ENCODE measurements at places on chromosomes 3 and 15. TPM values are rescaled to one million over a fixed set of nuclear protein-coding genes. Genes with fewer than 3 reads are reported as not detected.

DNA sequence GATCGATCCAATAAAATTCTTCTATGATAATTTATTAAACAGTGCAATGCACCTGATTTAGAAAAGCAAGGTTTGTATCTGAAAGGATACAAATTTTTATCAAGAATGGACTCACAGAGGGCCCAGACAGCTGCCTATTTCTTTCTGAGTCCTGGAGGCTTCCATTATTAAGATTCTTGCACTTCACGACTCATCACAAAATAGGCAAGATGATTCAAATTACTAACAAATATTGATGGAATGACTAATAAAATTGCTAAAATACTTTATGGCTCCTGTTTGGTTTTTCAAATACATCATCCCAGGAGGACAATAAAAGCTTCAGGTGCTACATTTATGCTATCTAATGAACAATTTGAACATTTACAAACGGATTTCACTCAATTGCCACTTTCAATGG lies 483.0 kb upstream of the AGTR1 start:
- DNase-seq, result no peak

DNA sequence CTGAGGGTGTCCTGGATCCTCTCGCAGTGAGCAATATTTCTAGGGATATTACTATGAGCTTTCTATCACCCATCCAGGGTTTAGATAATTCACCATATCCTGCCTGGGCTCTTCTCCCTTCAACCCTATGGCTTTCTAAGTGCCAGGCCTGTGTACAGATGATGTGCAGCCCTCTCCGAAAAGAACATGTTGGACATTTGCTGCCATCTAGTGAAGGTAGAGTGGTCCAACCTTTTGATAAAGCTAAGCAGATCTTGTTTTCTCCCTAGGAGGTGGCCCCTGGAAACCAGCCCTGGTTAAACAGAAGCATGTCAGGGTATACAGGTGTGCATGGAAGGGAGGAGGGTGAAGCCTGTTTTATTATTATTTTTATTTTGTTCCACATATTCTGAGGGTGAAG lies 27.9 kb upstream of the SCN10A start:
- DNase-seq, result no peak

Gene CNOT10
- 33.6 TPM for polyA plus RNA-seq

- DNase-seq, result no peak
Observed at GRCh38 chr3:102536456-102536855, 101.6 kb downstream of the ZPLD1 start.

- no peak for DNase-seq
Observed at GRCh38 chr3:123373474-123373987, 75.4 kb downstream of the ADCY5 start.

DNA sequence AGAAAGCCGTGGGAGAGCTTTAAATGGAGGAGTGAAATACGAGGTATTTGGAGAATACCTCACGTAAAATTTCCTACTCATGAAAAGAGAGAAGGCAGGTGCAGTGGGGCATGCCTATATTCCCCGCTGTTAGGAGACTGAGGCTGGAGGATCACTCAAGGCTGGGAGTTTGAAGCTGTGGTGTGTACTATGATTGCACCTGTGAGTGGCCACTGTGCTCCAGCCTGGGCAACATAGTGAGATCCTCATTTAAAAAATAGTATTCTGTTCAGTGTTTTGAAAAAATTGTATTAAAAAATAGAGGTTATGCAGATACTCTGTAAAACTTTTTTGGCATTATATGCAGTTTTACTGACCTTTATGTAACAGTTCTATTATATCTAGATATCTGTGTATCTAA lies 20.0 kb downstream of the UBE2E1 start:
- DNase-seq, result no peak

- DNase-seq, result no peak
Observed at GRCh38 chr3:194450341-194450740, 36.5 kb downstream of the ATP13A3 start.

- DNase-seq, result no peak
Observed at GRCh38 chr3:114632757-114633424, 339.1 kb downstream of the TIGIT start.

DNA sequence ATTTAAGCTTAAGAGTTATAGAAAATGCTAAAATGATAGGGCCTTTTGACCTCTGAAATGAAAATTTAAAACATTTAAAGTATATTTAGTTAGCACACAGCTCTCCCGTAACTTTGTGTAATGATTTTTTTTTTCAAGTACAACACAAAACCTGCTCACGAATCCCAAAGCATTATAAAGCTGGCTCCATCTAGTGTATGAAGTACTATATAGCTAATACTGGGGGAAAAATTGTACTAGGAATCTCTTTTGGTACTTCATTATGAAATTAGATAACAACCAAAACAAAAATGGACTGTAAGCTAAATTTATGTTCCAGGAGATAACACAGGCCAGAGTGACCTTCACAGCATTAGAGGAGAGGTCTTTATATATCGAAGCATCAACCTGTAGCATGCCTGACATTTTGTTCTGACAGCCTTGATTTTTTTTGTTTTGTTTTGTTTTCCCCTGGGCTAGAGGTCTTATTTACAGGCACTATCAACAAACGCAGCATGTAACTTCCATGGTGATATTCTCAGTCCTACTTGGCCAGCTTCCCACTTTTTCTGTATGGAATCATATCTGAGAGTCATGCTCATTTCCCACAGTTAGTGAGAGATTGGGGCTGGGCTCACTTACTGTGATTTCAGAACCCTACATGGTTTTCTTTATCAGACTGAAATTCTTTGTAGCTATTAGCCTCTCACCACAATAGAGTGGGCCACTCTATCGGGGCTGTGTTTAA lies 116.3 kb downstream of the MITF start:
- DNase-seq, result no peak

GRCh38 chr3:108662142-108662738 lies 72.7 kb downstream of the DZIP3 start:
- DNase-seq, result peak; percentile 77

- no peak for DNase-seq
Observed at GRCh38 chr3:146125951-146126350, 35.0 kb downstream of the PLOD2 start.
